ENCODE measurements at places on chromosomes 3 and 15.
A peak's percentile ranks its signal among the peaks of the same experiment; 100 is the strongest.

DNA sequence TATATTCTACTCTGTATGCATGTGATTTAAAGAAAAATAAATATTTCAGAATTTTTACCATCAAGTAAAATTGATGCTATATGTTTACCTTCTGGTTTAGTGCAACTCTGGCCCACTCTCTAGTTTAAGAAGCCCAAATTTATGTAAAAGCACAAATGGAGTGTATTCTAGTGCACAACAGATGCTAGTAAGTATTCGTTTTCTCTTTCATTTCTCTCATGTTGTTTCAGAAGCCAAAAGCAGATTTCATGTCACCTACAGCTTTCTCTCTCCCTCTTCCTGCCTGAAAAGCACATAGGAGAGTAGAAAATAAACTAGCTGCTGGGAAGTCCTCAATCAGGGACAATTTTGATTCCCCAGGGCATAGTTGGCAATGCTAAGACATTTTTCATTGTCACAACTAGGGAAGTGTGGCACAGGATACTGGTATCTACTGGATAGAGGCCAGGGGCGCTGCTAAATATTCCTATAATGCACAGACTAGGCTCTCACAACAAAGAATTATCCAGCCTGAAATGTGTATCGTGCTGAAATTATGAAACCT lies 147.4 kb upstream of the ARHGEF26 start:
- DNase-seq: no peak

DNA sequence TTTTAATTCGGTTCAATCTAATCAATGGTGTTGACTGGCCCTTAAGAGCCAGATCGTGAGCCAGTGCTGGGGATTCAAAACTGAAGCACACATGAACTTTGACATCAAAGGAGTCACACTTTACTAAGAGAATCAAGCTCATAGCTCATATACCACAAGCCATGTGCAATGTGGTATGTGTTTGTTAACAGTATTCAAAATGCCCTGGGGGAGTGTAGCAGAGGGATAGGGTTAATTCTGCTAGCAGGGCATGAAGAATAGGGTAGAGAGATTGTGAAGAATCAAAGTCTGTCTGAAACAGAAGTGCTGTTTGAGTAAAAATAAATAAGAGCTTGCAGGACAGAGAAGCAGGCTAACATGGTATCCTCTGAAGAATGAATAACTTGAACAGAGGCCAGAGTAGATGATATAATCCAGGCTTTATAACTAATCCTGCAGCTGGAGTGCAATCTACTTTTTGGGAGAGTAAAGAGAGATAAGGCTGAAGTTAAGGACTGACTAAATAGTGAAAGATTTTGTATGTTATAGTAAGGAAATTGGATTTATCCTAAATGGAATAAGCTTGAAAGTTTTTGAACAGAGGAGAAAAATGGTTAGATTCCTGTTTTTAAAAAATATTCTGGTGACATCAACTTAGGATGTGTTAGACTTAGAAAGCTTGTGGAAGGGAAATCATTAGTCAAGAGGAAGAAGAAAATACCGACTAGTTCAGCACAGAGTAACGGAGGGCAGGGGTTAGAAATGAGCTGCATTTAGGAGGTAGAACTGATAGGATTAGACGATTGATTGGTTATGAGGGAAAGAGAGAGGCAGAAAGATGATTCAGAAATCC lies 292.0 kb downstream of the NFKBIZ start:
- DNase-seq: no peak

DNA sequence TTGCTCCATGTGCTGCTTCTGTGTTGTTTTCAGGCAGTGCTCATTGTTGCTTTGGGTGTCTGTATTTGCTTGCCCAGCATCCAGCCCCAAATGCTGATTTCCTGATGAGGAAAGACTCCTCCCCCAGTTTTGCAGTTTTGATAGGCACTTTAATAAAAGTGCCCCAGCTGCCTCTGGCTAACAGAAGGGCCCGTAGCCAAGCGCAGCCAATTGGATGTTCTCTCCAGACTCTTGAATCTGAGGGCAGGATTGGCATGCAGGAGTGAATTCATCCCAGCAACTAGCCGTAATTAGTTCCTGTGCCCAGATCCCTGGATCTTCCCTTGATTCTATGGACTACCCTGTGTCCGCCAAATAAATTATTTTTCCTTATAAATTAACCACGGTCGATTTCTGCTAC lies 14.8 kb upstream of the SEMA5B start:
- no peak for DNase-seq

DNA sequence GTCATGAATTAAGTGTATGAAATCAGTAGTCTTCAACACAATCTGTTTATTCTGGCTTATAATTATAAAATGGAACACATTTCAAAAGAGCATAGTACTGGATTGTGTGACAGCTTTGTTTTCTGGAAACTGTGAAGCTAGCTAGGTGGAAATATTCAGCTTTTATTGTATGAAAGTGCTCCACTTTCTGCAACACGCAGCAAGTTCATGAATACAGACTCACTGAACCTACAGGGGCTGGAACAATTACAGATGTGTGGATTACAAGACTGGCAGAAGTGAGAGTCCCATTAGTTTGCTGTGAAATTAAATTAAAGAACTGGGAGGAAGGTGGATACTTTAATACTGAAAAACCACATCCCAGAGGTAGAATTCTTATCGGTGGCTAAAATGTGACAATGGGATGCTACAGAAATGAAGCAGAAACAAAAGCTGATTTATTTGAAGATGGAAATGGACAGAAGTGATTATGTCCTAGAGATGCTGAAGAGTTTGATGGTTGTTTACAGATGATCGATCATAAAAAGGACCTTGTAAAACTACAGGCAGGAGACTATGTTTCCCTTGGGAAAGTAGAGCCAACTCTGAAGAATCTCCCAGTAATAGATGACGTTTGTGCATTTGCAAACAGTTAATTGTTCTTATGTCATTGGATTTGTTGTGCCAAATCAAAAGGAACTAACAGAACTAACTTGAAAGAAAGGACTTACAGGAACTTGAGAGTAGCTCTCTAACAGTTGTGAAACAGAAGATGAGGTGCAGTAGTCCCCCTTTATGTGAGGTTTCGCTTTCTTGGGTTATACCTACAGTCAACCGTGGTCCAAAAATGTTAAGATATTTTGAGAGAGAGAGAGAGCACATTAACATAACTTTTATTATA lies 15.7 kb downstream of the TF start:
- DNase-seq: no peak

- DNase-seq: no peak
These were observed 105.0 kb downstream of the FHIT start for GRCh38 chr3:61146010-61146890.

DNA sequence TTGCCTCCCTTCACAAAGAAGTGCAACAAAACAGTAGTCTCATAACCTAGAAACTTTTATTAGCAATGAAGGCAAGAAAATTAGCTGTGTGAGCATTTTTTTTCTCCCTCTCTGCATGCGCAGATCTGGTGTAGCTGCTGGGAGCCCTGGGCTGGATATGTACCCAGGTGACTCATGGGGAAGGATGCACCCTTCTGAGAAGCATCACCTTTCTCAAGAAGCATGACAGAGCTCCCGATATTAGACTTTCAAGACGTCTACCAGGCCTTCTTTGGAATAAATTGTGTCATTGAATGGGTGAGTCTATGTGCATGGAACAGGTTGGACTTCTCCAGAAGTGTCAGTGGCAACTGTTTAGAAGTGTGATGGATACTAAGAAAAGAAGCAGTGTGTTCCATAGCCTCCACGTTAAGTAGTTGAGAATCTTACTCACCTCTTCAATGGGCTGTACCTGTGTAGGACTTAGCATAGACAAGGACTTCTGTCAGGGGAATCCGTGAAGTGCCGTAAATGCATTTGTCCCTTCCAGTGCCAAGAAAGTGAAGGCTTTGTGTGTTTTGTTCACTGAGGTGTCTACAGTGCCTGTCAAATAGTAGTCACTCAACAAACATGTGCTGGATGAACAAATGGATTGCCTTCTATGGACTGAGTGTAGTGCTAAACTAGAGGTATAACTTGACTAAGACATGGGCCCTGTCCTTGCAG lies 47.7 kb upstream of the RASGRP1 start:
- no peak for DNase-seq

- DNase-seq: no peak
These were observed 145.5 kb downstream of the ATP10A start for GRCh38 chr15:25717457-25718168.

- no peak for DNase-seq
These were observed 39.5 kb upstream of the ATP2C1 start for GRCh38 chr3:130854208-130854864.

DNA sequence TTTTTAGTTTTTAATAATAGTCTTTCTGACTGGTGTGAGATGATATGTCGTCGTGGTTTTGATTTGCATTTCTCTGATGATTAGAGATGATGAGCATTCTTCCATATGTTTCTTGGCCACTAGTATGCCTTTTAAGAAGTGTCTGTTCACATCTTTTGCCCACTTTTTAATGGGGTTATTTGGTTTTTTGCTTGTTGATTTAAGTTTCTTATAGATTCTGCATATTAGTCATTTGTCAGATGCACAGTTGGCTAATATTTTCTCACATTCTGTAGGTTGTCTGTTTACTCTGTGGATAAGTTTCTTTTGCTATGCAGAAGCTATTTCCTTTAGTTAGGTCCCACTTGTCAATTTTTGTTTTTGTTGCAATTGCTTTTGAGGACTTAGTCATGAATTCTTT lies 185.4 kb downstream of the SUCNR1 start:
- no peak for DNase-seq

DNA sequence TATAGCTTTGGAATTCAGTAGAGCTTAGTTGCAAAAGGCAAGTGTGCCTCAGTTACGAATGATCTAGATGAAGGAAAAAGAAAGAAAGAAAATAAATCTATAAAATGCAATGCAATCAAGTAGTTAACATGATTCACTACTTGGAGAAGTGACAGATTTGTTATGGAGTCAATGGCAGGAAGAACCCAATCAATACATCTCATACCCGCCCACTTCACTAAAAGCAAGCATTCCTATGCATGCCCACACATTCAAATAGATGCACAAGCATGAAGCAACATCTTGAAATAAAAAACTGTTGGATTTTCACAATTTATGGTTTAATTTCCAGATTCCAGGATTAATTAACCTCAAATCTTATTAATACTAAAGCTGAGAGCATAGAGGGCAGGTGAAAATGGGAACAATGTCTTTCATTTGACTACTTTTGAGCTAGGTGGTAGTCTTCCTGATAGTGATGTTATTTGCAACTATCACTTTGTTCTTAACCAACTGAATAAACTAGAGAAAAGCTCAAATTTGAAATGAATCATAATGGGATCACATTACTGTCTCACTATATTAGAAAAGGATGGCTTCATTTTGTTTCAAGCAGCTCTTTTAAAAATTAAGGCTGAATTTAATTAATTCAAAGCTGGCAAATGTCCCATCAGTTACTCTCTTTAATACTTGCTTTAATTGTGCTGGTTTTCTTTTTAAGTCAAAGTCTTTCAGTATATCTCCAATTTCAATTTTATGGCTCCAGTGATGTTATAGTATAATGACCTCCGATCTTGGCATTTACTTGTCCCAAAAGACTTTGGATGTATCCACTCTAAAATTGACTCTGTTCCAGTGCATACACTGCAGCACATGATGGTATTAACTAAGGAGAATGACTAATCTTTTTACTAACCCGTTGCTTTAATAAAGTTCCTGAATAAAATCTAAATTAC lies 46.7 kb upstream of the CCDC50 start:
- no peak for DNase-seq

DNA sequence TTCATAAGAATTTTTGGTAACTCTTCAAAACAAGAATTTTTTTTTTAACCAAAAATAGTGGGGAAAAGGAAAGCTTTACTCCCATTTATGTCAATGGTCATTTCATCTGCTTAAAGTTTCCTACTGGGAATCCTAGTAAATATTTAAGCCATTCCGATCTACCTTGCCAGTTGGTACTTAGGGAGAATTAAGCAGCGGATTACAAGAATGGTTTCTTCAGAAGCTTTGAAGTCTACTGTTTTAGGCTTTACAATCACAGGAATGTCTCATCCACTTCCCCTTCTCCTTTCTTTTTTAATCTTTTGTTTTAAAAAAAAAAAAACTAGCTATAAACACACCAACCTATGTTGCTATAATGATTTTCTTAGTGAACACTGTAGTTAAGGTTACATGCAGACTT lies 341.4 kb upstream of the ATP11B start:
- DNase-seq: no peak

DNA sequence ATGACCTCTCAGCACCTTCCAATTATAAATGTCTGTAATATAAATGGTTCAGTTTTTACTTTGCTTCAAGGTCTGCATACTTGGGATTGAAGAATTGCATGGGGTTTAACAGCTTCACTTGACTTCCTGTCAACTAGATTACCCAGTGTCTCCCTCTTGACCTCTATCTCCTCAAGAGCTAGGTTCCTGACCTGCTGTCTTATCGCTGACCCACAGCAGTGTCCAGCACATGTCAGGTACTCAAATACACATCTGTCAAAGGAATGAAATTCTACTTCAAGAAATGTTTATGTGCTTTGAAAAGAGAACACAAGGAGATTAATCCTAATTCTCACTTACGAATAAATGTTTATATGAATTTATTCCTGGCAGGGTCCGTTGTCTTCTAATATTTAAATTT lies 284.5 kb downstream of the SLC9A9 start:
- no peak for DNase-seq

DNA sequence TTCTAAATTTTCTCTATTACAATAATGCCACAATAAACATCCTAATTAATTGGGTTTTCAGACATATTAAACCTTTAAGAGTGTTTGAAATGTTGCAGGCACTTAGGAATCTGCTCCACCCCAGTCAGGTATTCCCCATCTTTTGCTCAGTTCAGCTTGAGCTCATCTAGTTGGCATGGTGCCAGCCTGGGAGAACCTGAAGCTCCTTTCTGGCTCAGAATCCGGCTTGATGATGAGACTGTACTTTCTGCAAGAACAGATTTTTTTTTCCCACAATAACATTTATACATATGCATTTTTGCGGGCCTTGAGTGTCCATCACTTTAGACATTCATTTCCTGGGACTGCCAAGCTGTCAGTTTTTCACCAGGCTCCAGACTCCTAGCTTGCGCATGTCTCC lies 7.7 kb upstream of the OXSR1 start:
- peak; percentile 41 for DNase-seq

DNA sequence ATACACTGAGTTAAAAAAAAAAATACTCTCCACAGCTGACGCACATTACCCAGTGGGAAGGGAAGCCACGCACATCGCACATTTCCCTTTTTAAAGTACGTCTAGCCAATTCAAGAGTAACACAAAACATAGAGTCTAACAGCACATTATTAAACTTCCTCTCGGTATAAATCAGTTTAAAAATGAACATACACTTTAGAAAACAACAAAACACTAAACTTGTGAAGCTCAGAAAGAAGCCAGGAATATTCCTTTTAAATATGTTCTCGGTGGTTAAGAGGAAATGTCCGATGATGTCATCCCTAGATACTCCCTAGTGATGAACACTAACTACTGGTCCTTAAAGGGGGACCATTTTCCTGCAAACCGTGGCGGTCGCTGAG lies 721 bp downstream of the MYEF2 start:
- DNase-seq: no peak

GRCh38 chr3:133843634-133844033 lies 38.0 kb downstream of the SRPRB start:
- no peak for DNase-seq

- DNase-seq: no peak
These were observed 25.6 kb downstream of the CPNE4 start for GRCh38 chr3:132009241-132009640.

- DNase-seq: no peak
These were observed 16.1 kb upstream of the ATP8B4 start for GRCh38 chr15:50135031-50135551.

GRCh38 chr15:62950462-62950931 lies 92.0 kb upstream of the TPM1 start:
- DNase-seq: no peak

Data from hematopoietic multipotent progenitor cell treated with erythropoietin and hydrocortisone succinate and interleukin-3 and kit ligand, for 17 days (in vitro differentiated cells).